ENCODE measurements at places on chromosomes 3 and 15. TPM values are rescaled to one million over a fixed set of nuclear protein-coding genes. Genes with fewer than 3 reads are reported as not detected.

DNA sequence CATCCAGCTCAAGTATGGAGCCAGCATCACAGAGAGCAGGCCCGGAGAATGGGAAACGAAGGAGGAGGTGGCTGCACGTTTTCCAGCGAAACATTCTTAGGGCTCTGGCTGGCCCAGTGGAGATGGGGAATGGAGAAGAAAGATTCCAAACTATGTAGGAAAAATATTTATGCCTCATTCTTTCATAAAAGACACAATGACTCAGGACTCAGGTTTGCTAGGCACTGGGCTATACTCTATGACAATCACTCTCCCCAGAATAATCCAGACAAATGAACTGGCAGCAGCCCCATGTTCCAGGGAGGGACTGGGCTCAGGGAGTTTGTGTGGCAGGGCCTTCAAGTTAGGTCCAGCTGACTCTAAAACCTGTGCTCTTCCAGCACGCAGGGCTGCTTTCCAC, 110.8 kb upstream of the RAD18 start:
- DNase-seq: no peak

Gene CRYBG3
- 12.6 TPM for total RNA-seq

DNA sequence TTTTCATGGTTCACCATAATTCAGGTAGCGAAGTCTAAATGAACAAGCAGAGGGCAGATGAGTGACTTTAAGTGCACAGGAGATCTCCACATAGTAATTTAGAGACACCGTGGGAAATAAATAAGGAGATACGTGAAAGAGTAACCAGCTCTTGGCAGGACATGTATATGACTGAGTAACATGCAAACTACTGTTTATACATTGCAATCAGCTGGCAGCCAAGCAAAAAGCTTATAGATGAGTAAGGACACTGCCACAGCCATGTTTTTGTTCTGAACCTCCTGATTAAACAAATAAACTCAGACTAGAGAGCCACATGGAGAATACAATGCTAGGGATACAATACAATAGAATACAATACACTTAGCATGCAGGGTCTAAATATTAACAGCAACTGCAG, 252.4 kb downstream of the FHIT start:
- no peak for DNase-seq

DNA sequence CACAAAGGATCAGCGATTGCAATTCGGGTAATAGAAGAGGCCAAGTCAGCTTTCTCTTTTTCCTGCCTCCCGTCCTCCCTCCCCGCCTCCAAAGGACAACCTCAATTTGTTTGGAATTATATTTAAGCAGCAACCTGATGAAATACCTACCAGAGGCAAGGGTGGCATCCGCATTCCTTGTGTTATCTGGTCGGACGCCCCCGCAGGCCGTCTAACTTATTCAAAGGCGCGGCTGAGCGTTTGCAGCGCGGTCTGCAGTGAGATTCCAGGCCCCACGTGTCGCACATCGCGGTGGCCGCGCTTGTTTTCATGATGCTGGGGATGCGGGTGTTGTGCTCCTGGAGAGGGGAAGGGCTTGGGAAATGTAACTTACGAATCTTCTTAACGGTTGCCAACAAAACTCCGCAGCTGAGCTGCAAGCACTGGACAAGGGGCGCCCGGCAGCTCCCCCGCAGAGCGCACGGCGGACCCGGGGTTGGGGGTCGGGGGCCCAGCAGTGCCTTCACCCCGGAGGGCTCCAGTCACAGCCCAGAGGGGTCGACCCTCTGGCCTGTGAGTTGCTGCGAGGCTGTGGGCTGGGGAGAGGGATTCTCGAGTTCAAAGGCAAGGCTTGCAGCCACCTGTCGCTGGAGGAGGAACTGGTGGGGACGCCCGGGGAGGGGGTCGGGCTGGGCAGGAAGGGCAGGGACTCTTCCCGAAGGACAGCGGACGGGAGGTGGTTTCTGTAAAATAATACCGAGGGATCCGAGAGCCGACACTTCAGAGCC, 20.5 kb upstream of the RGMA start:
- no peak for DNase-seq

Gene HIGD2B
- total RNA-seq: not detected

GRCh38 chr3:99330281-99330680, 308.1 kb upstream of the COL8A1 start:
- no peak for DNase-seq

GRCh38 chr3:161295325-161295724, 74.2 kb downstream of the NMD3 start:
- peak; percentile 25 for DNase-seq

GRCh38 chr3:121998030-121998580, 23.9 kb downstream of the ILDR1 start:
- peak; percentile 42 for DNase-seq

DNA sequence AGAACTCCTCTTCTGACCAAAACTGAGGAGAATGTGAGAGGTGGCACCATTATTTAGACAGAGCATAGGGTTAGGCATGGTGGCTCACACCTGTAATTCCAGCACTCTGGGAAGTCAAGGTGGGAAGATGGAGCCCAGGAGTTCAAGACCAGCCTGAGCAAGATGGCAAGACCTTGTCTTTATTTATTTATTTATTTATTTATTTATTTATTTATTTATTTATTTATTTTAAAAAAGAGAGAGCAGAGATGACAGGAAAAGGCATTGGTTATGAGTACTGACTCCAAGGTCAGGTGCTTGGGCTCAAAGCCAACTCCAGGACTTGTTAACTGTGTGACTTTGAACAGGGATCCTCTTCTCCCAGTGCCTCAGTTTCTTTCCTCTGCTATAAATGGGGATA, 217.7 kb downstream of the MEX3B start:
- DNase-seq: no peak

Gene IQCF5
- not detected for total RNA-seq

Gene CYP1A2
- not detected for total RNA-seq

GRCh38 chr3:52213901-52214300, 11.5 kb downstream of the TLR9 start:
- no peak for DNase-seq

DNA sequence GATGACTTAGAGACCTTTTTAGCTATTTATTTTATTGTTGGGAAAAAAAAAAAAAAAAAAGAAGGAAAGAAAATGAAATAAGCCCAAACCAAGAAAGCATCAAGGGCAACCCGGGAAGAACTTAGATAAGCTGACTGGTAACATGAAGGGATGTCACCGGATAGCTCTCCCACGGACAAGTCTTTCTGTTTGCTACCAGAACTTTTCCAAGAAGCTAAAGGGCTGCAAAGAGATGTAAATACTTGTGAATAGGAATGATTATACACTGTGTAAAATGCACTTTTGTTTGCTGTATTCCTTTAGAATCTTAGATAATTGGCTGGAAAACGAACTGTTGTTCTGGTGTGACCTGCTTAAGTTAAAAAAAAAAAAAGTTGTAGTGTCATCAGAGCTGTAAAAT, 2.8 kb downstream of the FOXB1 start:
- no peak for DNase-seq

Gene SNUPN
- 17.5 TPM for total RNA-seq

Gene ASTE1
- total RNA-seq: 4.4 TPM

GRCh38 chr15:62709261-62709660, 333.3 kb upstream of the TPM1 start:
- no peak for DNase-seq

GRCh38 chr3:9110802-9111201, 138.6 kb downstream of the SRGAP3 start:
- DNase-seq: no peak

GRCh38 chr3:70726961-70727360, 414.5 kb upstream of the MDFIC2 start:
- DNase-seq: peak; percentile 57

DNA sequence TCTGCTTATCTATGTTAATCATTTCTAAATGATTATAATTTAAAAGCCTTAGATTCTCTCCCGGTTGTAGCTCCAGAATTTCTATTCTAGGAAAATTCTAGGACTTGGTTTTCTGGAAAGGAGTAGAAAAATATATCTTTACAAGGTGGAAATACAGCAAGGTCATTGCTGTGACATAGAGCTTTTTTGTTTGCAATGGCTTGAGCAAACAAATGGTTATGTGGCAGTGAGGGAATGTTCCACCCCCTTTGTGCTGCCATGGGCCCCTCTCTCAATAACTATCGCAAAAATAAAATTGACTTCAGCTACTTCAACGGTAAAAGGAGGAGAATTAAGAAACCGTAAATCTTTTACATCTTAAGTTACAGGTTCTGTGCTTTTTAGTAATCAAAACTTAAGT, 517.1 kb downstream of the EPHA3 start:
- no peak for DNase-seq

Gene TMEM39A
- total RNA-seq: 69.3 TPM

Gene TP63
- 286 TPM for total RNA-seq

GRCh38 chr3:138469874-138470273, 35.5 kb downstream of the ESYT3 start:
- no peak for DNase-seq

GRCh38 chr3:177144922-177145321, 52.4 kb downstream of the TBL1XR1 start:
- peak; percentile 64 for DNase-seq

Gene ENTPD3
- 3.2 TPM for total RNA-seq

DNA sequence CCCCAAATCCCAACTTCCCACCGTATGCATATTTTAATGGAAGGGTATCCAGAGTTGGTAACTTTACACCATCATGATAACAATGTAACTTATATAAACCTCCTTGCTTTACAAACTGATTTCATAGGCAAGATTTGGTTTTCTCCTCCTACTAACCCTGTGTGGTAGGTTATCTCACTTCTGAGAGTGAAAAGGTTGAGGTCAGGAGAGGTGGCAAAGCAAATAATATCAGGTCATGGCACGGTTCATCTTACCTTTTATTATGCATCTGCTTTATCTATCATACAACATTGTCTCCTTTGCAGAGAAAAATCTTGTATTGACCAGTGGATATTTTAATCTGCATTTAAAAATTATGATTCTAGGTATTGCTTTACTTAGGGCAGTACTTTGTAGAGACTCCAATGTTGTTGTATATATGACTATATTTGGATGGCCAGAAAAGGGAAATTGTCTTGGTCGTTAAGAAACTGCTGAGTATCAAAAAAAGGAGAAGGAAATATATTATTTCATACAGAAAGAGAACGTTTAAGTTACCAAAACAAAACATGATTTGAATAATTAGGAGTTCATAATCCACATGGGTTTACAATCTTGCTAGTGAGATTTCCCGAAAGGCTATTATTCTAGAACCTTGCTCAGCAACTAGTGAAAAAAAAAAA, 30.4 kb downstream of the NFKBIZ start:
- DNase-seq: no peak

Gene PAK6
- total RNA-seq: 13.7 TPM

DNA sequence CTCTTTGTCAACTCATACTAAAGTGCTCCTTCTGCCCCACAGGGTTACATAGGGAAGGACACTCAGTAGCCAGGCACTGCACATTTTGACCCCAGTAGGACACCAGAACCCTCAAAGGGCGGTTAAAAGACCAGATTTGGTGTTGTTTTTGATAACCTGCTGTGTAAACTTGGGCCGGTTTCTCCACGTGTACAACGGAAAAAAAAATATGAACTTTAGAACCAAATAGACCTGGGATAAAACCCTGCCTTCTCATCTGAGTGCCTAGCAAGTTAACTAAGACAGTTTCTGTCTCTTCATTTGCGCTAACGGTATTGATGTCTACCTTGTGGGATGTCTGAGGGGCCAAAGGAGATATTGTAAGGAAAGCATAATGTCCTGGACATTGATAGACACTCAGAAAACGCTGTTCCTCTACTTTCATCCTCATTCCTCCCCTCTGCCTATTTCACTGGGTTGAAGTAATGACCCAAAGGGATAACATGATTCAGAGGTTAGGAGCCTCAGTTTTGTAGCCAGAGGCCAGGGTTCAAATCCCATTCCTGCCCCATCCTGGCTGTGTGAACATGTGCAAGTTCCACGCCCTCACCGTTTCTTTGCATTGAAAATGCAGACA, 155.9 kb upstream of the LPP start:
- DNase-seq: no peak

- no peak for DNase-seq
These were observed 18.9 kb upstream of the ALCAM start for GRCh38 chr3:105347625-105348302.

DNA sequence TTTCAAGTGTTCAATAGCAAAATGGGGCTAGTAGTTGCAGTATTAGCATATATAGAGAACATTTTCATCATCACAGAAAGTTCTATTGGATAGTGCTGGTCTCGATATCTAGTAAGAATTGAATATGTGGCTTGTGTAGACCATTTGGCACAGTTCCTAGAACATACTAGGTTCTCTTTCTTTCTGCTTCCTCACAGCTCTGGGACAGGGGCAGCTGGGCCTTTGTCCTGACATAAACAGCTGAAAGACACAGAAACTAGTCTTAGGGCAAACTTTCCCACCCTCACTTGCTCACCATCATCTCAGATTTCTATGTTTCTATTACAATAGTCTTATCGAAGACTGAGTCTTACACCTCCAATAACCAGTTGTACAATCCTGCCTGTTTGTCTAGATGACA, 63.7 kb upstream of the DLG1 start:
- no peak for DNase-seq

Gene GOLGA8N
- 3.8 TPM for total RNA-seq

Gene LRRN1
- not detected for total RNA-seq

- no peak for DNase-seq
These were observed 525 bp downstream of the MYH15 start for GRCh38 chr3:108509871-108510270.

GRCh38 chr3:159649951-159650350, 338.7 kb upstream of the IL12A start:
- DNase-seq: no peak

GRCh38 chr3:123154020-123154985, 47.4 kb upstream of the SEC22A start:
- DNase-seq: no peak

GRCh38 chr3:156424758-156425157, 130.2 kb downstream of the SSR3 start:
- no peak for DNase-seq

Gene TXNRD3
- total RNA-seq: 18.0 TPM

- DNase-seq: peak; percentile 86
These were observed 22.9 kb downstream of the FYCO1 start for GRCh38 chr3:45972534-45973402.

- no peak for DNase-seq
These were observed 1.3 kb upstream of the SLITRK3 start for GRCh38 chr3:165197481-165197800.

DNA sequence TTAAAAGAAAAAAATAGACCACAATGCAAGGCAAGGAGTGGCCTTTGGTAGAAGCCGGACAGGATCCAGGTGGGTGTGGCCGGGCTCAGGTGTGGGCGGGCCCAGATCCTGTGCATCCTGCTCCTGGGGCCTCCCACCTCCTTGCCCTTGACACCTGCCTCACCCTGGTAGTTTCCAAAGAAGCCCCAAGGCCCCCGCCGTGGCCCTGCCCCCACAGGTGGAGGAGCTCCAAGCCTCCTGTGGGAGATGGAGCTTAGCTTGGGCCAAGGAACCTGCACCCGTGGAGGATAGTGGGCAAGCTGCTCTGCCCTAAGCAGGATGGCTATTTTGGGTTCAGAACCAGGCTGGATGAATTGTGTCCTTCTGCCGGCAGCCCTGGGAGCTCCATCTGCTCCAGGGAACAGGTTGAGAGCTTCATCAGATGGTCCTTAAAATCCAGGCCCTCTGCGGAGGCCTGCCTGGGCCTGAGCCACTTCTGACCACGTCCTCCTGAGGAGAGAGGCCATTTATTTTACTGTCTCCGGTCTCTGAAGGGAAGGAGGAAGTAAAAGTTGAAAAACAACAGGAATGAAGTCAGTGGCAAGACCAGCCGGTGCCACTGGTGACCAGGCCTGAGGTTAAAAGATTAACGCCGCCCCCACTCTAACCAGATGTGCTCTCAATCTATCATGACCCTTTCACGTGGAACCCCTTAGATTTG, 53.9 kb upstream of the KLF13 start:
- DNase-seq: no peak

Gene FGD5
- total RNA-seq: not detected

Gene SOX2
- total RNA-seq: not detected

Gene KY
- total RNA-seq: 0.33 TPM
